Endothelial cell (in vitro differentiated cells): ENCODE measurements at places on chromosomes 11 and 22.

DNA sequence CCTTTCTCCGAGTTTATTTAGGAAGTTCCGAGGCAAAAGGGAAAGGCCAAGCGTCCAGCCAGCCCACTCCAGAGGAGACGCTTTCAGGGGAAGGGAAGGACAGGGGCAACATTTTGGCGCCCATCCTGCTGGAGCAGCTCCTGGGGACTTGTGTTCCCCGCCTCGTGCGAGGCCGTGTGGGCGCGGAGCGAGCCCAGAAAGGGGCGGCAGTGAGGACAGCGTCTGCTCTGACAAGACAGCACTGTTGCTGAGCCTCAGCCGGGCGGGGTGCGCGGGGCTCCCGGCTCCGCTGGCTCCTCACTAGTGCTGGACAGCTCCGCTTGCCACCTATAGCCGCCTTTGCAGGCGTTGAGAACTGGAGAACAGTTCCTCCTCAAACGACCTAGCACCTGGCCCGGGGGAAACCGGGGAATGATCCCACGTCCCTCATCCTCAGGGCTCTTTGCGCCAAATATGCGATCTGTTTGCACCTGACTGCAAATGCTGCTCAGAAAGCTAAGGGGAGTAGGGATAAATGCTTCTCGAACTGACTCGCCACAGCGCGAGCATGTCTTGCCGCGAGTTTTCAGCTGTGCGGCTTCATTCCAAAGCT, 722 bp upstream of the GUCY1A2 start:
- peak; percentile 74 for DNase-seq

GRCh38 chr11:11662578-11662977, 40.8 kb upstream of the GALNT18 start:
- no peak for DNase-seq

- no peak for DNase-seq
Observed at GRCh38 chr22:30866216-30866615, 102.4 kb downstream of the MORC2 start.

DNA sequence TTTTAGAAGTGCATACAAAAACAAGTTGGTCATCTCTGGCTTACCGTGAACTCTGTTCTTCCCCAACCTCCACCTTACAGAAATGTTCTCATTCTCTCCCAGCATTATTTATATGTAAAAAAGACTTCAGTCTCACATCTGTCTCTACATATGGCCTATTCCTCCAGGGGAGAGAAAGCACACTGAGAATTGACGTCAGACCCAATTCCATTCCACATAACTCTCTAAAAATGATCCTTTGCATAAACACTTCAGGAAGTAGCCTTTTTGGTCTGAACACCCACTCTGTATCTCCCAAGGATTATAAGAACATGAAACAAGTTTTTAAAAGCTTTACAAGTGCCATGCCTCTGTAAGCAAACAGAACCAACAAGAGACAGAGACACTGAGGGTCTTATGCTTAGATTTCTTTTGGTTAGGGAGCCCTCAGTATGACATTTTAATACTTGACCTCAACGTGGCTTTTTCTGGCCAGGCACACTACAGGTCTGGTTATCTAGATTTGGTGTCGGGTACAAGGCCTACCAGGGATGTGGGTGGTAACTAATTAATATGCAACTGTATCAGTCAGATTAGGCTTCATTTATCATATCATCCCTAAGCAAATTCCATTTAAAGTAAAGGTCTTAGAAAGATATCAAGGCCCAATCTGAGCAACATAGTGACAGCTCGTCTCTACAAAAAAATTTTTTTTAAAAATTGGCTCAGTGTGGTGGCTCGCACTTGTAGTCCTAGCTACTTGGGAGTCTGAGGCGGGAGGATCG, 48.5 kb upstream of the PPP2R1B start:
- no peak for DNase-seq

DNA sequence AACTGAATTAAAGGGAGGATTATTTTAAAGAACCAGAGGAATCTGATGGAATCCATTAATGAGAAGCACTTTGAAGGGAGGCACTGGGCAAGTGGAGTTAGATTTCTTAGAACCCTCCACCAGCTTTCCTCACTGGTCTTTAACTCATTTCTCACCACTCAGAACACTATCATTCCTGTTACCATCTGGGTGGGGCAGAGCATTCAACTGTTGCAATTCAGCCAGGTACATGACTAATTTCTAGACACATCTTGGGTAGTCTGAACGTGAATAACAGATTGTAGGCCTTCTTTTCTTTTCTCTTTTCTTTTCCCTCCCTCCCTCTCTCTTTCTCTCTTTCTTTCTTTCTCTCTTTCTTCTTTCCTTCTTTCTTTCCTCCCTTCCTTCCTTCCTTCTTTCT, 15.5 kb upstream of the MMP1 start:
- no peak for DNase-seq

GRCh38 chr11:122094836-122095235, 21.2 kb downstream of the BLID start:
- no peak for DNase-seq

DNA sequence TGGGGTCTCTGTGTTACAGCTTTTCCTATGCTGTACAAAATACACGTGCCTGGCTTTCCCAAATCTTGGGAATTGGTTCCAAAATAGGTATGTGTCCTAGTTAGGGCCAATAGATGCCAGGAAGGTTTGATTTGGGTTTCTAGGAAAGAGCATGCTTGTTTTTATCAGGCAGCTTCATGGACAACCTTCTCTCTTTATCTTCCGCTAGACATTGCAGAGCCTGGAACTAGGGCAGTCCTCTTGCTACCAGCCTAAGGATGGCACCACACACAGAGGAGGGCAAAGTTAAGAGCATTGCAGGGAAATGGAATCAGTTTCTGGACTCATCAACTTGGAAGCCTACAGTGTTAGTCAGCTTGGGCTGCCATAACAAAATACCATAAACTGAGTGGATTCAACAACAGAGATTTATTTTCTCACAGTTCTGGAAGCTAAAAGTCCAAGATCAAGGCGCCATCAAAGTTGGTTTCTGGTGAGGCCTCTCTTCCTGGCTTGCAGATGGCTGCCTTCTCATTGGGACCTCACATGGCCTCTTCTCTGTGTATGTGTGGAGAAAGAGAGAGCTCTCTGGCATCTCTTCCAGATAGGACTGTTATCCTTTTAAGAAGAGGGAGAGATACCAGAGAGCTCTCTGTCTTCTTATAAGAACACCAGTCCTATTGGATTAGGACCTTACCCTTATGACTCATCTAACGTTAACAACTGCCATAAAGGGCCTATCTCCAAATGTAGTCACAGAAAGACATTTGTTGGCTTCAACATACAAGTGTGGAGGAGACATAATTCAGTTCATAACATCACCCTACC, 27.3 kb upstream of the CREB3L1 start:
- DNase-seq = no peak
